ENCODE measurements at places on chromosomes 7 and 10.

- no peak for DNase-seq
Measured at GRCh38 chr7:137652721-137653120, 194.1 kb downstream of the DGKI start.

DNA sequence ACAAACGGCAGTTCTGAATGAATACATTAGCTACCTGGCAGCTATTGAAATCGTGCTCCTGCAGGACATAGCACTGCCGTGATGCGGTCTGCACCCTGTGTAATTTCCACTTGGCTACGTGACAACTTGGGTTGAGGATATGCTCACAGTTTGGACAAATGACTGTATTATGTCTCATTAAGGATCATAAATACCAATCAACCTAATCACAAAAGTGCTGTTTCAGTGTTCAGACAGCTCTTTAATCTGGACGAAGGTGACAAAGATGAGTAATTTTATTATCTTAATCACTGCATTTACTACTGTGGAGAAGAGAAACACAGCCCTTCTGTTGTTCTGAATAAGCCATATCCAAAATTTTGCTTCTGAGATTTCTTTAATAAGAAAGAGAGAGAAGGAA is 210.8 kb upstream of the PFKP start:
- DNase-seq: no peak

DNA sequence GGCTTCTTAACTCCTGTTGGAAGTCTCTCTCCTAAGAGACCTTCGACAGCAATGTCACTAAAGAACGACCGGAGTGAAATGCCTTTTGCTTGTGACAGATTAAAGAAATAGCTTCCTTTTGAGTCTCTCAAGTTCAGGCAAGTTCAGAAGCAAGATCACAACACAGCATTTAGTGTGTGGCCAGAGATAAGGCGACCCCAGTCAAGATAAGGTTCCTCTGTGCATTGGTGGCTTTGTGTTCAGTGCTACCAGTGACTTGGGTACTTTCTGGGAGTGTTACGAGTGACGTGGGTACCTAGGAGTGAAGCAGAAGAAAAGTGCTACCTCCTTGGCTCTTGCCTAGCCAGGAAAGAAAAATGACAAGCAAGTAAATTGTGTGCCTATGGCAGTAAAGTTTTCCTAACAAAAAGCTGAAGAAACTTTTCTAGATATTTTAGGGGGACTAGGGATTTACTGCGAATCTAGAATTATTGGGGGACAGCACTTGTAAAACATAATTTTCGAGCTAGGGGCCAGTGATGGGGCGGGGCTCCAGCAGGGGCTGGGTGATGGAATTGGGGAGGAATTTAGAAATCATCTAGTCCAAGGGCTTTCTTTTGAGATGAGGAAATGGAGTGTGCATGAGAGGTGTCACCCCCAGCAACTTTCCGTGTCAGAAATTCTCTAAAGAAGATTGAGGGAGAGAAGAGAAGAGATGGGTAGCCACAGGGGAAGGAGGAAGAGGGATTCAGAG is 191.9 kb upstream of the LYZL2 start:
- DNase-seq: no peak

GRCh38 chr7:23415198-23415597 is 55.1 kb downstream of the IGF2BP3 start:
- DNase-seq: no peak

DNA sequence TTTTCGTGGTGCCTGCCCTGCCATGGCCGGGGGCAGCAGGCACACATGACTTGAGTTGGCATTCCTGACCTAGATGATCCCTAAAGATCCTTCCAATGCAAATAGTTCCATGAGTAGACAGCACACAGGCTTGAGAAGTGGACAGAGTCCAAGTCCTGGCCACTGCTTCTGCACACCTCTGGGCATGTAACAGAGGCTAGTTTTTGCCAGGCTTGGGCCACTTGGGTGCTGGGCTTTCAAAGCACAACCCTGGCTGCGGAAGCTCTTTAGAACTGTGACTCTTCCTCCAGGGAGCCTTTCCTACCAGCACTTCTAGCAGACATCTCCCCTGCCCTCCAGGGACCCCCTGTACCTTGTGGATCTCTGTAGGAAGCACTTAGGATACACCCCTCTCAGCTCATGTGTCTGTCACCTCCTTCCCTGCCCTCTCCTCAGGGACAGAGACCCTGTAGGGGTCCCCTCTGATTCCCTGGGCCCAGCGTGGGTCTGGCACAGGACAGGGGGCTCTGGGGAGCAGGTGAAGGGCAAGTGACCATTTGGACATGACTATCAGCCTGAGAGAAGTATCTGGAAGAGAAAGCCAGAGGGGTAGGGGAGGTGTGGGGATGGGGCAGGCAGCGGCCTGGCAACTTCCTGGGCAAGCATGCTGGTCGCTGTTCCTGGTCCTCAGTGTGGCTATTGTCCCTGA is 36.2 kb downstream of the ZCCHC24 start:
- no peak for DNase-seq

DNA sequence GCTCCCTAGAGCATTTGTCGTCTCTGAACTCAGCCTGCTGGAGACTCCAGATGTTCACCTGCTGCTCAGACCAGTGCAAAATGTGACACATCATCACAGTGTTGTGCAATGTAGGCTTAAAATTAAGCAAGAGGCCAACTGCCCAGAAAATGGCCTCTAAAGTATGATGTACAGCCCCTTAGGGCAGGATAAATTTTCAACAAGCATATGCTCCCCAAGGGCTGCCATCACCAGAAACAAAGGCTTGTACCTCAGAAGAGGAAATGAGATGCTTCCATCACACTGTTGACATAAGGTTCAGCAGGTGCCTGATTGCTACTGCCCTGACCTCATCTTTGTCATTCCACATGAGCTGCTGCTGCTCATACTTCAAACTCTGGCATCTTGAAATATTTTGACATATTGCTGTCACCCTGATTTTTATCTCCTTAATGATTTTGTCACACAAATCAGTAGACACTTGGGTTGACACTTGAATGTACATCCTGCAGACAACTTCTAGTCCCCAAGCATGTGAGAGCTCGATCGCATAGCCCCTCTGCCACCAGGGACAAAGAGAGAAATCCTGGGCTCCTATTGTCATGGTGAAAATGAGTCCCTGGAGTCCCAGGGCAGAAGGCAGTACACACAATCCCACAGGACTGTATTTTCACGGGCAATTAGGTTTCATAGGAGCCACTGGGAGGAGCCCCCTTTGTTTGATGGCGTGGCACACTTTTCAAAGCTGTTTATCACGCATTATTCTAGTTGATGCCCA is 219.7 kb upstream of the STK17A start:
- DNase-seq: no peak

- no peak for DNase-seq
Measured at GRCh38 chr10:76395251-76395650, 963.8 kb downstream of the LRMDA start.

- no peak for DNase-seq
Measured at GRCh38 chr10:6394084-6394483, 186.0 kb downstream of the PRKCQ start.

- no peak for DNase-seq
Measured at GRCh38 chr10:17836942-17837341, 27.8 kb downstream of the MRC1 start.

DNA sequence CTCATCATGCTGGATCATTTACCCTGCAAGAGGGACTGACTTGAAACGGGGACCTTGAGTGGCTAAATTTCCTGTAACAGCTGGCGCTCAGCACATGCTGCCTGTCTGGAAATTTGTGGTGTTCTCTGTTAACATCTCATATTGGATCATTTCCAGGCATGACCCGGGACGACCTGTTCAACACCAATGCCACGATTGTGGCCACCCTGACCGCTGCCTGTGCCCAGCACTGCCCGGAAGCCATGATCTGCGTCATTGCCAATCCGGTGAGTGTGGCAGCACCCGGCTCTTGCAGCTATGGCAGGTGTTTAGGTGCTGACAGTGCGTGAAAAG is 9.9 kb downstream of the MDH2 start:
- no peak for DNase-seq

DNA sequence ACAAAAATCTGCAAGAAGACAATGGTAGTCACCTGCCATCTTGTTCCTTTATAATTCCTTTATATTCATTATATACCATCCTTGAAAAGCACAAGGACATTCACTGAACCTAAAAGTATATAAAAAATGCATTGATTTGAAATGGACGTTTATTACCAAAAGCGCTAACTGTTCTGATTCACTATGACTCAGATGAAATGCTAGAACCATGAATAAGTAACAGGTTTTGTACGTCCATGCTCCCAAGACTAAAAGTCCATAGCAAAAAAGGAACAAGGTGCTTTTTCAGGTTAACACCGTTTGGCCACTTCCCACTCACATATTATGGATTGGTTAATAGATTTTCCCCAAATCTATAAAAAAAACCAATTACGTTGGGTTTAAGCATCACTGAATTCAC is 109.4 kb downstream of the PPP1R17 start:
- DNase-seq: no peak

GRCh38 chr7:105011141-105011830 is 2.7 kb upstream of the KMT2E start:
- DNase-seq: no peak

DNA sequence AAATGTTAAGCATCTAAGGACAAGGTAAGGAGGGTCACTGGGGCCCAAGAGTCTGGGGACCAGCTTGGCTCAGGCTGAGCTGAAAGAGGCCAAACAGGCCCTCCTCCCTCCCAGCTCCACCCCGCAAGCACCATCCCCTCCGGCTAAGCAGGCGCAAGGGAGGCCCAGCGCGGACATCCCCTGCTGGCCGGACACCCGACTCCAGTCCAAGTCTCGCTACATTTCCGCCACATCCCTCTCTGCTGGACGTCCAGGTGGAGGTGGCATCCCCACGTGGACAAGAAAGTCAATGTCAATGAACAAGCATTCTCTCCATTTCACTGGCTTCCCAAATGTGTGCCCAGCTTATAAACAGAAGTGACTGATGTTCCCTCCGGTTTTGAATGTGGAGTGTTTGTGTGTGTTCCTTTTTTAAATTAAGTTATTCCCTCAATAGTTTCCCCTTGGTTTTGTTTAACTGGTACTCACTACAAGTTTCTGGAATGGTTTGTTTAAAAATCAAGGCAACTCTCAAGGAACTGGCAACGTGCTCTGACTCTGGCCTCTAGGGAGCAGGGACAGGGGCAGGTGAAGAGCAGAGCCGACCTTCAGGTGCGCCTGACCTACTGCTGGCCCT is 35.4 kb downstream of the PSAP start:
- DNase-seq: no peak

DNA sequence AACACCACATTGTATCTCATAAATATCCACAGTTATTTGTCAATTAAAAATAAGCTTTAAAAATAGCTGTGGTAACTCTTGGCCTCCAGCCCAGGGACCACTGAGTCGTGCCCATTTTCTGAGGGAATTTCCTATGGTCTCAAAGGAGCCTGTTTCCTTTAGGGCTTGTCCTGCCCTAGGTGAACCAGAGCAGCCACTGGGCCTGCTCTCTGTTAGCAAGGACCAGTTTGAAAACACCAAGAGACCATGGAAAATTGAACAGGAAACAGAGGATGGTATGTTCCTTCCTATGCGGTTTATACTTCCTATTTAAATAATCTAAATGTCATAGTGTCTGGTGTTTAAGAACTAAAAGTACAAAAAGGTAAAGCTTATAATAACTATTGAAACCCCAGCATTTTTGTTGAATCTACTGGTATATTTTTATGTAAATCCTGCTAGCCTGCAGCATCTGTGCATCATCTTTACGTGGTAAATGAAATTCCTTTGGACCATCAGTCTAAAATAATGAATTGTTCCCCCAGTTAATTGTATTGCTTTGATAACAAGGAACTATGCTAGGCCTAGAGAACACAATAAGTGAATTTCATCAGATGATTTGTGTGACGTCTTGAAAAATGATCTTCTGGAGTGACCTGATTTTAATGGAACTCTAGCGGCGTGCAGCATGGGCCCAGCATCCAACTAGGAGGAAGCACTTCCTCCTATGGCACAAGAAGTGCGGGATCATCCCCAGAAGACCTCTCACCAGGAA is 333.7 kb downstream of the GFRA1 start:
- no peak for DNase-seq

Measured in activated T-cell treated with anti-CD3 and anti-CD28 coated beads for 24 hours (primary cell).